ENCODE measurements at places on chromosomes 16 and 17. TPM values are rescaled to one million over a fixed set of nuclear protein-coding genes. Genes with fewer than 3 reads are reported as not detected.

DNA sequence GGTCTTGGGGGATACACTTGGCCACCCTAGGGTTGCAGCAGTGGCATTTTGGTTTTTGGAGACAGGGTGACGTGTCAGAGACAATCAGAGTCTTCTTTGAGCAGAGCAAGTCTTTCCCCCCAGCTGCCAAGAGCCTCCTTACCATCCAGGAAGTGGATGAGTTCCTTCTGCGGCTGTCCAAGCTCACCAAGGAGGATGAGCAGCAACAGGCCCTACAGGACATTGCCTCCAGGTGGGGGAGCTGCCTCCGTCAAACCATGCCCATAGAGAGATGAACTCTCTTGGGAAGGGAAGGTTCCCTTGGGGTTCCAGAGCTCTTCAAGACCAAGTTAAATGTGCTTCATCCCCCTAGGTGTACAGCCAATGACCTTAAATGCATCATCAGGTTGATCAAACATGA lies 11.3 kb downstream of the LIG3 start:
- no peak for DNase-seq

DNA sequence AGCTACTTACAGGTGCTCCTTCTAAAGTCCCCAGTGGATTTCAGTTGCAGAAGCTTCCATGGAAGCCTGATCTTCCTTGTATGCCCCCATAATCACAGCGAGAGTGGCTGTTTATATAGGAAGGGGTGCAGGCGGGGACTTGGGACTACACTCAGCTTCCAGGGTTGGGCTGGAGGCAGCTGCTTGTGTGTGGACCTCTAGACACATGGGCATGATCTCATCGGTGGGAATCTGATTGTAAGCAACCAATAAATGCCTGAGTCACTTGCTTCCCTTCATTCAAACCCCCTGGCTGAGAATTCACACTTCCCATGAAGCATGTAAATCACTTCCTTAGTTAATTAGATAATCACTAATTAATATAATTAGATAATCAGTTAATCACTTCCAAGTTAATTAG lies 1.0 kb upstream of the KRT20 start:
- no peak for DNase-seq

GRCh38 chr16:4944333-4945281 lies 7.7 kb upstream of the PPL start:
- DNase-seq: no peak

CHST6 gene
- 1.9 TPM for total RNA-seq

ITGB4 gene
- total RNA-seq: 1.6 TPM

RAB26 gene
- 0.33 TPM for total RNA-seq

CACNG1 gene
- total RNA-seq: not detected

Measured in GM12878 (cell line).